HL-60 (cell line): ENCODE measurements at places on chromosomes 6 and 20.

DNA sequence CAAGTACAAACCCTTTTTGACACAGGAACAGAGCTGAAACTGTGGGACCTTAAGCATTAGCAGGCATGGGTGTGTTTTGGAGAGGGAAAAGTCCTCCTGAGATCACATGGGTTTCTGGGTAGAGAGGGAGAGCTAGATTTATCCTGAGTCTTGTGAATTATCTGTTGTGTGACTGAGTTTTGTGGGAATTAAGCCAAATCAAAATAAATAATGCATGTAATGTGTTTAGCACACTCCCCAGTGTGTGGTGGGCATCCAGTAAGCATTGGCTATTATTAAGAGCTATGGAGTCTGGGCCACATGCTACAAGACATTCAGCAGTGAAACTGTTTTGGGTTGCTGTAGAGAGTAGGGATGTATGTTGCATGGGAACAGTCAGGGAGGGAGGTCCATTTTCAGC is 75.3 kb upstream of the JAG1 start:
- DNase-seq, result no peak

- DNase-seq, result no peak
Measured at GRCh38 chr20:2151858-2152281, 50.2 kb downstream of the STK35 start.

DNA sequence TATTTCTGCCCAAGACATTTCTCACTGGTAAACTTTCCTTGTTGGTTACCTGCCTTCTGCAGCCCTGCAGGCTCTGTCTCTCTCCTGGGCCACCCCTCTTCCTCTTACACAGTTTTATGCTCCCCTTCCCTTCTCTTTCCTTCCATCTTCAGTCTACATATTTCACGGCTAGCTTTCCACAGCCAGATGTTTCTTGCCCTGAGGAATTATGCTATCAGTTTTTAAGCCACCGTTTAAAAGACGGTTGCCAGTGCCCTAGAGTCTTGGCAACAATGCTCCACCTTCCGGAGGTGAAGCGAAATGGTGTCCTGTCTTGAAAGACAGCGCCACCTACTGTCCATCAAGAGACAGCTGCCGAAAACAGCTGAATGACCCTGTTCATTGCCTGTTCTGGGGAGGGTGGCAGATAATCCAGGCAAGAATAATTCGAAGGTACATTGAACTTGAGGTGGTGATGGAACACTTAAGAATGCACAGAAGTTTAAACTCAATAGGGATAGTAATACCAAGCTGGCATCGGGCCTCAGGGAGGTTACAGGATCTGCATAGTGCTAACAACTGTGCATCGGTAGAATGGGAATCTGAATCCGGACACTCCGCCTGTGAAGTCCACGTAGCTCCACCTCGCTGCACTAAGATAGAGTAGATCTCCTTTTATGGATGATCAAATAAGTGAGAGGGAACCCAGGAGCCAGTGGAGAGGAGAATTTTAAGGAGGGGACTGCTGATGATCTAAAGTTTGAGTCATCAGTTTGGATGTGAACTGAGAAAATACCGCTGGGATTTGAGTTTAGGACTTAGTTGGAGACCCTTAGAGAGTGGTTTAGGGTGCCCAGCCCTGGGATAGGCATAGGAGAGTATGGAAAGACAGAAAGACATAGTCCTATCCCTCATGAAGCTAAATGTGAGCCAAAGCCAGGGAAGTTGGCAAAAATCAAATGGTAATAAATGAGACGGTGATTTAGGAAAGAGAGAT is 4.8 kb upstream of the TRIM40 start:
- peak; percentile 60 for DNase-seq

DNA sequence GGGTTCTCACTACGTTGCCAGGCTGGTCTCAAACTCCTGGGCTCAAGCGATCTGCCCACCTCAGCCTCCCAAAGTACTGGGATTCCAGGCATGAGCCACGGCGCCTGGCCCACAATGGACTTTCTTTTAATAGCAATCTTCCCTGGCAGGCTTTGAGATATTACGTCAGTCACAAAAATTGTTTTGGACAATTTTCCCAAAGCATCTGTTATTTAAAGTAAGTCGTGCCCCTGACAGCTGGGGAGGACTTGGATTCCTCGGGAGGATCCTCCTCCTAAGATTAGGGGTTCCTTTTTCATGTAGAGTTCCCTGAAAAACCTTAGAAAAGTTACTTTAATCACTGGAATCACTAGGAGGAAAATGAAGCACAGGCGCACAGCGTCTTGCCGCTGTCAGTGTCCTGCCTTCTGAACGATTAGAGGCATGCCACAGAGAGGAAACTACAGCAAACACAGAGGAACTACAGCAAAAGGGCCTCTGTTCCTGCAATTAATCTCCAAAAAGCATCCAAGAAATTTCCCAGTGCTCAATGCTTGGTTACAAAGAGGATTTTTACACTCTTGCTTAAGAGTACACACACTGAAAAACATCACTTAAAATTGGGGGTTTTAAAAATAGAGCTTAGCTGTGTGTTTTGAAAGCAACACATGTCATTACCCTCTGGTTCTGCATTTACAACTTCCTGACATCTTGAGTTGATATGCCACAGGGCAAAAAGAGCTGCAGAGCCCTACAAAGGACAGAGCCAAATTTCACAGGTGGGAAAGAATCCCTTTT is 4.5 kb downstream of the ACSS1 start:
- no peak for DNase-seq

- no peak for DNase-seq
Measured at GRCh38 chr6:20830576-20830975, 296.3 kb downstream of the CDKAL1 start.

DNA sequence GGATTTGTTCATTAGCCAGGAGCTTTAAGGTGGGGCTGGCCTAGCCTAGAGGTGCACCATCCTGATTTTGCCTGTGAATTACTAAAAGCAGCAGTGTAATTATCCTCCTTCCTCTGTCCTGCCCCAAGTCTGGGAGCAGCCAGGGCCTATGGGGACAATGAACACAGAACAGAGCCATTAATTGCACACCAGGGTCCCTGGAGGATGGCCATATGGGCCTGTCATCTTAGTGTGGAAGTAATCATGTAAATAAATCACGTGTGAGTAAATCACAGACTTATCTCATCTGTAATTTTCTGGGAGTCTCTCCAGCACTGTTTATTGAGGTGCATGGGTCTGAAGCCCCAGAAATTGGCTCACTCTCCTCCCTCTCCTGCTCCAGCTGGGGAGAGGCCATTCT is 176.3 kb downstream of the LRFN2 start:
- DNase-seq, result no peak

DNA sequence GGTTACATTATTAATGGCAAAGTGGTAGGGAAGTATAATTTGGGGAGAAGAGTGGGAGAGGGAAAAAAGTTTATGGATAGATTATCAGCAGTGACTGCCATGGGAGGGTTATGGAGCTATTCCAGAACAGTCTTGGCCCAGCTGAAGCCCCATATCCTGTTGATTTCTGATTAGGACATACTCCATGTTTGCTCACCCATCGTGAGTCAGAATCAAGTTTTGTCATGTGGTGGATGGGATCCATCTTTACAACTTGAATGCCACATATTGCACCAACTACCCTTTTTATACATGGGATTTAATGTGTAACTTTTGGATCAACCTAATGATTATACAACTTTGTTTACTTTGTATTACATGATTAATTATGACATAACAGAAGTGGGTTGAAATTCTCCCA is 217.0 kb downstream of the HAO1 start:
- no peak for DNase-seq

GRCh38 chr6:33314943-33315792 is 1.3 kb upstream of the TAPBP start:
- DNase-seq, result no peak

- DNase-seq, result no peak
Measured at GRCh38 chr6:25257686-25258348, 21.4 kb upstream of the CARMIL1 start.

DNA sequence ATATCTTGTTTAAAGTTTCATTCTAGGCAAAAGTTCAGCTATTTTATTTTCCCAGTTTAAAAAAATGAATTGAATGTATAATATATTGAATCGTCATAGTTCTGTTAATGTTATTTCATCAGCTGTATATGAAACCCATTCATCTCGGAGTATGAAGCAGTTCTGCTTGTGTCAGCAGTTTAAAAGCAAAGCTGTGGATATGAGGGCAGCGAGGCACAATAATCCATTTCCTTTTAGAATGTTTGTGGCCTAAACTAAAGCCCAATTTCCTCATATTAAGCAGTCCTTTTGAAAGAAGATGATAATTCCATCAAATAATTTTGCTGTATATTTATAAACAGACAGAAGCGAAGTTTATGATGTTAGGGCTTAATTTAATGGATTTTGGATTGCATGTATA is 300.1 kb downstream of the SAMD5 start:
- no peak for DNase-seq

GRCh38 chr6:39941138-39941537 is 6.9 kb upstream of the MOCS1 start:
- DNase-seq, result no peak

GRCh38 chr6:157374889-157375443 is 6.0 kb upstream of the ZDHHC14 start:
- no peak for DNase-seq

DNA sequence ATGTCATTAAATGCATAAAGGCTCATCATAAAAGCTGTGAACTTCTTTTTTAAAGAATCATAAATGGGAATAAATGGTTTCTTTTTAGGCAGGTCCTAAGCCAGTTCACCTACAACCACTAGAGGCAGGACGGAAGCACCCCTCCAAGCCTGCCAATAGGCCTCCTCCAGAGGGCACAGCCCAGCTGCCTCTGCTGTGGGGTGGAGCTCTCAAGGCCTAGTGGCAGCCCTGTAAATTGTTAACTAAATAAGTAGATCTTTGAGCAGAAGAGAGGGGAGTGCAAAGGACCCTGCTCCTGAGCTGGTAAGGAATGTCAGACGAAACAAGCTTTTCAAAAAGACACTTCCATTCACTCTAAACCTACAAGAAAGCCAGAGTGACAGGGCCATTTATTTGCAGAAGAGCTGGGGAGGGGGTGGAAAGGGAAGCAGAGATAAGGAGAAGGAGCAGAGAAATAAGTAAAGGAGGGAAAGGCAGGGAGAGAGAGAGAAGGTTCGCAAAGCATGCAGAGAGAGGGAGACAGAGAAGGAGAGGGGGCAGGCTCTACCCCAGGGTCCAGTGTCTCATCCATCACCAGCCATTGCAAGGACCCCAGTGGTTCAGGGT is 18.0 kb upstream of the MAFB start:
- no peak for DNase-seq

DNA sequence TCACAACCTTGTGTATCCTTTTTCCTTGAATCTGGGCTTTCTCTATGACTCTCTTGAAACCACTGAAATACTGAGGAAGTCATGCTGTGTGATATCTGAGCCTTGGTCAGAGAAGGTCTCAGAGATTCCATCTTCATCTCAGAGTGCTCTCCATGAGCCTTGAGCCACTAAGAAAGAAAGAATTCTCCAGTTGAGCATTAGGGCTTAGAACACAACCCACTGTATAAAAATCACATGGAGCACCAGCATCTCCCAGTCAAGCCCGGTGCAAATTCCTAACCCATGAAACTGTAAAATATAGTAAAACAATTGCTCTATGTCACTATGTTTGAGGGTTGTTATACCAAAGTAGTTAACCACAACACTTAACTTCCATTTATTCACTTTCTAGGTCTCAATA is 181.4 kb downstream of the MOXD1 start:
- DNase-seq, result no peak

GRCh38 chr6:139126255-139126654 is 8.6 kb upstream of the HECA start:
- no peak for DNase-seq

GRCh38 chr6:109347779-109348178 is 34.5 kb downstream of the CD164 start:
- no peak for DNase-seq

- DNase-seq, result no peak
Measured at GRCh38 chr20:25282796-25283195, 34.9 kb downstream of the PYGB start.

- DNase-seq, result no peak
Measured at GRCh38 chr20:39676857-39677391, 714.8 kb downstream of the DHX35 start.

DNA sequence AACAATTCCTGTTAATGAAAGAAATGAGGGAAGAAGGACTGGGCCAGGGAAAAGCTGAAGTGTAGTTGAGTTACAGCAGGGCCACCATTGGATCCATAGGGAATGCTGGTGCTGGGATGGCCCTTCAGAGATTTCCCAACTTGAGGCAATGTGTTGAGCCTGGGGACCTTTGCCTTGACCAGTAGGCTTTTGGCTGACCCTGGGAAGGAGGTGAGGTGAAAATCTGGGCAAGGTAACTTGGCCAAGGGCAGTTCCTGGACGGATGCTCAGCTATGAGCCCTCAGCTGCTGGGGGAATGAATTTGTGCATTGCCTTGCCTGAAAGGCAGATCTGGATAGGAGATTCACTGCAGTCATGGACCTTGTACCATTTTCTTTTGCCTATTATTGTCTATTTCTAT is 20.4 kb downstream of the UTRN start:
- no peak for DNase-seq

- no peak for DNase-seq
Measured at GRCh38 chr6:150024646-150025155, 631 bp downstream of the RAET1L start.

GRCh38 chr20:23132930-23133559 is 46.9 kb upstream of the CD93 start:
- no peak for DNase-seq

DNA sequence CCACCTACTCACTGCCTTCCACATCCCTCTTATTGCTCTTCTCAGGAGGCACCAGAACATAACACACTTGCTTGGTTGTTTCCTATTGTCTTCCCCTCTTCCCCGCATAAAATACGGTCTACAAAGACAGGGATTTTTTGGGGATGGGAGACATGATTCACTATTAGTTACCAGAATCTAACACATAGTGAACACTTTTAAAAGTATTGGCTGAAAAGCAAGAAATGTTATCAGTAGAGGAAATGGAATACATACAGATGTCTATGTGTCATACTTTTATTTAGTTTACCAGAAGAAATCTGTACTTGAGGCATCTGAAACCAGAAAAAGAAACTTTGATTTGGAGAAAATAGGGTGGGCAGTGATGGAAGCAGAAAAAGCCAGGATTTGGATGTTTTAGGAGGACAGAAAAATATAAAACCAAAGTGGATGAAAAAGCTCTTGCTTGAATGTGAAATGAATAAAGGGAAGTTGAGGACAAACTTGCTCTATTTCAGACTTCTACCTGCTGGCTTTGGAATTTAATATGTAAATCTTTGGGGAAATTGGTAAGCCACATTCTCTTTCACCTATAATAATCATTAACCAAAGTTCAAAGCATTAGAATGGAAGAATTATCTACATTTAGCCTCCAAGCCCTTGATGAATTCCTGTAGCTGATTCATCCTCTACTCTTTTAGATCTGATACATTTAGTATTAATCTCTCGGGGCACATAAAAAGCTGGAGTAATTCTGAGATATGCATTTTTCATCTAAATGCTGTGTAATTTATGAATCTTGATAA is 82.6 kb downstream of the DOK5 start:
- DNase-seq, result no peak

DNA sequence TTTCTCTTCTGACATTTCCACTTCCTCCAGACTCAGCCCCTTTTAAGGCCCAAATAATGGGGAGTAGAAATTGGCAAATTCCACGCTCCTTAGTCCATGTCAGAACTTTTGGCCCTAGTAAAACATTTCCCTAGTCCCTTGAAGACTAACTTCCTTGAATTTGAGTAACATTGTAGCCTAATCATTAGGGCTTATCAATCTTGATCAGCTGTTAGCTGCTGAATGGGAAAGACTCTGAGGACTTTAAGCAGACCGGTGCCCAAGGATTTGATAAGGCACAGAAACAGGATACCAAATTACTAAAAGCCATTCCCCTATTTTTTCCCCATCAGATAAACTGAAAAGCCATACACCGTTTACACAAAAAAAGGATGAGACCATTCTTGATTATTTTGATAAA is 37.0 kb upstream of the ECI2 start:
- DNase-seq, result no peak
